ENCODE measurements at places on chromosomes 11 and 22.

DNA sequence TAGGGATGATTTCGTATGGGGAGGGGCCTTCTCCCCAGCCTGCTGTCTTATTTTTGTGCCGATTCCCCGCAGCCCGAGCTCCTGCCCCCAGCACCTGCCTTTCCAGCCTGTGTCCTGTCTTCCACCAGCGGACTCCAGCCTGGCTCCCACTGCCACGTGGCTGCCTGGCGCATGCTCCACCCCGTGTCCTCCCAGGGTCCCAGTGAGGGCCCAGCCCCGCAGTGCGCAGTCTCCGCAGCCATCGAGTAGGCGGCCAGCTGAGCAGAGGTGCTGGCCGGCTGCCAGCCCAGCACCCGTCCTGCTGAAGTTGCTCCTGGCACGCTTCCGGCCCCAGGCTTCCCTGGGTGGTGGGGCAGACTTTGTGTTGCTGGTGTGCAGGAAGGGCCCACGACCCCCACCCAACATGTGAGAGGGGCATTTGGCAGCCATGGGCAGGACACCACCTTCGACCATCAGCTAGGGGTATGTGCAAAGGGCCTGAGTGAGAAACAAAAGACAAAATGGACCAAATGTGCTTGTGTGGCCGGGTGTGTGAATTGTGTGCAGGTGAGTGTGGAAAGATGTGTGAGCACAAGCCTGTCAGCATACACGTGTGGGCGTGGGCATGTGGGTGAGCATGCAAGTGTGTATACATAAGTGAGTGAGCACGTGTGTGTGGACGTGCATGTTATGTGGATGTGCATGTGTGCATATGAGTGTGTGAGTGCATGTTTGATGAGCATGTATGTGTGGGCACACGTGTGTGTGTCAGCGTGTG is 55.9 kb downstream of the RTN4R start:
- DNase-seq, result no peak

GRCh38 chr22:46604306-46604690 is 15.9 kb upstream of the GRAMD4 start:
- DNase-seq, result no peak

- DNase-seq, result no peak
Observed at GRCh38 chr11:17256512-17256911, 20.0 kb upstream of the NUCB2 start.

DNA sequence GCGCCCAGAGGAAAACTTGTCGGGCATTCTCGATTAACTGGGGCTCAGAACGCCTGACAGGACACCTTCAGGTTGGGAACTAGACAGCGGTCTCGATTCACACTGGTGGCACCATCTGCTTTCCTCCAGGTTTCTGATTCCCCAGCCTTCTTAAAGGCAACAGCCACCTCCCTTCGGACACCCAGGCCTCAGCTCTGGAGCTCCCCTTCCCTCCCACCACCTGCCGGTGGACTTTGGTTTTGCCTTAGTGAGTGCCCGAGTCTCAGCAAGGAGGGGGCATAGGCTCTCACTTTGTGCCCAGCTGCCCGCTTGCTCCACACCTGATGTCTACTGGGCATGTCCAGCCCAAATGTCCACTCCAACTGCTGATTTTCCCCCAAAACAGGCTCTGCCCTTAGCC is 110.4 kb upstream of the PARVA start:
- DNase-seq, result no peak

DNA sequence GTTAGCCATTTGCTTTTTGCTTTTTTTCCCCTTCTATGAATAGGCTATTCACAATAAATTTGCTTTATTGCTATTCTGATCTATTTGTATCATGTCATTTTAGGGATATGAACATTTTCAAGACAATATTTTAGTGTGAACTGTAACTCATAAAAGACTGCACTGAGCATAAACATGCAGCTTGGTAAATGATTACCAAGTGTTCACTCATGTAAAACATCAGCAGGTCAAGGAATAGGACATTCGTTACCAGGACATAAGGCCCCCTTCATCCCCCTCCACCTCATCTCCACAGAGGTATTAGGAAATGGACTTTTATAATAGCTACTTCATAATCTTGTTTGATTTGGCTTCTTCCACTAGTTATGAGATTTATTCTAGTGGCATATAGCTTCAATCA is 12.4 kb downstream of the NLRP14 start:
- no peak for DNase-seq

DNA sequence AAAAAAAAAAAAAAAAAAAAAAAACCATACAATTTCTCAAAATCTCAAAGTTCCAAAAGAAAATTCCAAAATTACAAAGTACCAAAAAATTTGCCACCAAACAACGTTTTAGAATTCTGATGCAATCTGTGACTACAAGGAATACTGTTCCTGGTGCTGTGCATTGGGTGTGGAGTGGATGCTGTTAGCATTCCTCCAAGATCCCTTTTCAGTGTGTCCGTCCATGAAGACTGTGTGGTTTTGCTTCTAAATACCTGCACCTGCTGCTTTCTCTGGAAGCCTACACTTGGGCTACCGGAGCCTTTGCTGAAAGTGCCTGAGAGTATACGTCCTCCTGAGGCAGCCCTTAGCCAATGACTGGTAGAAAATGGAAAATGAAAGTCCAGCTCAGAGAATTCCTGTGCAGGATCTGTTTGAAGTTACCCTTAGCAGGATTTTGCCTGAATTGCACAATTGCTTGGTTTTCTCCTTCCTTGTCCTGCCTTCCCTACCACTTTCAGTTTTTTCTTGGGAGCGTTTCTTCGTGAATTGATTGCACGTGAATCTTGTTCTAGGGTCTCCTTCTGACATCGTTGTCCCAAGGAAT is 140.8 kb downstream of the TRPC6 start:
- no peak for DNase-seq
